Daoy (cell line): ENCODE measurements at places on chromosomes 5 and 9. TPM values are rescaled to one million over a fixed set of nuclear protein-coding genes. Genes with fewer than 3 reads are reported as not detected.

ZNF454 gene
- total RNA-seq: 1.0 and 2.6 TPM in 2 replicates

ARRDC1 gene
- 11.5 and 11.6 TPM in 2 replicates for total RNA-seq

IGIP gene
- total RNA-seq: 1.6 and 1.8 TPM in 2 replicates

PCDHB4 gene
- 0.51 TPM in 2 replicates for total RNA-seq

TOPORS gene
- total RNA-seq: 29.9 and 31.2 TPM in 2 replicates

PCDHGA11 gene
- total RNA-seq: 15.0 TPM in 2 replicates

SMIM33 gene
- not detected in 2 replicates for total RNA-seq

TAS2R1 gene
- not detected in 2 replicates for total RNA-seq

TXNDC8 gene
- total RNA-seq: not detected in 2 replicates

LURAP1L gene
- total RNA-seq: 2.0 and 2.4 TPM in 2 replicates

AOPEP gene
- total RNA-seq: 37.8 and 89.7 TPM in 2 replicates

DNA sequence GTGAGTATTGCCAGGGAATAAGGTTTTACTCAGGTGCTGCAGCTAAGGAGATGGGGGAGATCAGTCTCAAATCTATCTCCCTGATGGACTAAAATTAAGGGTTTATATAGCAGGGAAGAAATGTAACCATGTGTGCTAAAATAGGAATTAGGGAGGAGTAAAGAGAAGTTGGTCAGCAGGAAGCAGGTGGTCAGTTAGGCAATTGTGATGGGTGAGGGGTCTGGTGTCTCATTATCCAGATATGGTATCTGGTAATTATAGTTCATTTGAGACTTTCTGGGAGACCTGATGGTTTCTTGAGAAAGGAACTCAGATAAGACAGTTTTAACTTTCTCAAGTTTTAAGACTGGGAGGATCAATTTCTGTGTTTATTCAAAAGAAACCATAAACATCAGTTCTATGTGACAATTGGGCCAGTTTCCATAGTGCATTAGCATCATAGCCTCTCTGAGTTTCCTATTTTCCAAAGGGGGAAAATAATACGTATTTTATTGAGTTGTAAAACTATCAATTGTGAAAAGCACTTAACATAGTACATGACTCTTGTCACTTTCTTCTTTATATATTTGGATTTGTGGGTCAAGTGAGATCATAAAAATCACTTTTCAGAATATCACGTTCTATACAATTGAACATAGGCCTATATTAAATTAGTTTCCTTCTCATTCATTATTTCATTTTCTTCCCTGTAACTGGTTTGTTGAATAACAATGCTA is 115.9 kb downstream of the ZSWIM6 start:
- DNase-seq: no peak

GRCh38 chr9:104858271-104858670 is 69.7 kb downstream of the ABCA1 start:
- DNase-seq: no peak

DNA sequence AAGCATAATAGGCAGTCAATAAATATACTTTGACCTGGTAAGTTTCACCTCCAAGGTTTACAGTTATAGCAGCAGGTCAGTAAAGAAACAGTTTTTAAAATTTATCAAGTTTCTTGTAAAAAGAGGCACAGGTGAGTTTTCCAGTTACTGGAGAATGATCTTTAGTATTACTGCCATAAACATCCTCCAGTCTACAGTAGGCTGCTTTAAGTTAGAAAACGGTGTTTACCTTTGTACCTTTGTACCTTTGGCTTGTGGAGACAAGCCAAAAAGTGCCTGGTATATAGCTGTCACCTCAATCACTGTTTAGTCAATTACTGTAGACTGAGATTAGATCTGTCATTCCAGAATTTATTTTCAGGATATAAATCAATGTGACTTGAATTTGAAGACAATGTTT is 42.7 kb upstream of the SRFBP1 start:
- DNase-seq: no peak

DNA sequence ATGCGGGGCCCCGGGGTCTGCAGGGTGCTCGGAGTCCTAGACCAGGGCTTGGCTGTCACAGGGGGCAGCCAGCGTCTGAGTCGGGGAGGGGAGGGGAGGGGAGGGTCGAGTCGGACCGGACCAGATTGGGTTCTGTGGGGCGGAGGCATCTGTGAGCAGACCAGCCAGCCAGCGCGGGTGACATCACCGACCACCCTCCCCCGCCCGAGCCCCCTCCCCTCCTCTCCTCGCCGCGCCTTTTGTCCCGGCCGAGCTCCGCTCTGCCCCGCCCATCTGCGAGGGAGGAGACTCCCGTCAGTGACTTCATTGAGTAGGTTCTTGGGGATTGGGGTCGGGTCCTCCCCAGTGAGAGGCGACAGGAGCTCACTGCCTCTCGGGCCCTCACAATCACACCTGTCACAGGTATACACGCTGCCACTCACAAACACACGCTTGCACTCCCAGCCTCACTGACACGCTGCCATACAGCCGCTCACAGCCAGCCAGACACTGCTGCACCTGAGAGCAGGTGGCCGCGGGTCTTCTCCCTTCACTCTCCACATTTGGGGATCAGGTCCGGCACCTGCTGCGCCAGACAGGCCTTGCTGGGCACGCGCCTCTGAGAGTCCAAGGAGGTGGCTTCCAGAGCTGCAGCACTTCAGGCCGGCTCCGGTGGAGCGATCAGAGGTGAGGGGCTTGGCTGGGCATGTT is 546 bp downstream of the DNAJB5 start:
- DNase-seq: peak; percentile 71

DNA sequence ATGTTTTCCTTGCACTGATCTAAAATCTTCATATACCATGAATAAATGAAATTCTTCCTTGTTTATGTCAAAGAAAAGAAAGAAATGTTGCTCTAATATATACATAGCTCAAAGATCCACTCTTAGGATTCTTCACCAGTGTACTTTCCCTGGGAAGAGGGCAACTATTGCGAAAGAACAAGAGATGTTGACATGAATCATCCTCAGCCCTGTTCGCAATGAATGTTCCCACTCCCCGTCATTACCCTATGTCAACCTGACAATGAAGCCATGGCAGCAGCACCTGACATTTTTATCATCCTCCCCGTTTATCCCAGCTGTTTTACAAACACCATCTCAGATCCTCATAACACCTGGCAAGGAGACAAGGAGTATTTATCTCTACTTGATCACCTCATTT is 409.1 kb upstream of the GRIA1 start:
- DNase-seq: no peak

DNA sequence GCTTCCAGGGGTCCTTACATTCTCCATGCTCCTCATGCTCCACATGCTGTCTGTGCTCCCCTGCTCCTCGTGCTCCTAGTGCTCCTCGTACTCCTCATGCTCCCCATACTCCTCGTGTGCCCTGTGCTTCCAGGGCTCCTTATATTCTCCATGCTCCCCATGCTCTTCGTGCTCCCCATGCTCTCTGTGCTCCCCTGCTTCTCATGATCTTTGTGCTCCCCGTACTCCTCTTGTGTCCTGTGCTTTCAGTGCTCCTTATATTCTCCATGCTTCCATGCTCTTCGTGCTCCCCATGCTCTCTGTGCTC is 51.9 kb downstream of the TRIP13 start:
- DNase-seq: no peak

DNA sequence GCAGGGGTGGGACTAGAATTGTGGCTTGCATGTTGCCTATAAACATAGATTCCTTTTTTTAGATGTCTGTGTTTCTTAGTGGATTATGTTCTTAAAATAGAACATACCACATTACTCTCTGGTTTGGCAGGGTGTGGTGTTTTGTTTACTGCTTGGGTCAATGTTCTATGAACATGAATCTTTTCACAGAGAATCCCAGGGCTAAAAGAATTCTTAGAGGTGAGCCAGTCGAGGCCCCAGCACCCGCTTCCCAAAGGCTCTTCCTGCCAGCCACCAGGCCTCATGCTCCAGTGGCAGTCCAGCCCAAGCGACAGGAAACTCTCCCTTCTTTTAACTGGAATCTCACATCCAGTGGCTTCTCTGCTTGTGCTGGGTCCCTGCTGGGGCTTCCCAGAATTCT is 126.6 kb downstream of the C9orf152 start:
- DNase-seq: no peak

DNA sequence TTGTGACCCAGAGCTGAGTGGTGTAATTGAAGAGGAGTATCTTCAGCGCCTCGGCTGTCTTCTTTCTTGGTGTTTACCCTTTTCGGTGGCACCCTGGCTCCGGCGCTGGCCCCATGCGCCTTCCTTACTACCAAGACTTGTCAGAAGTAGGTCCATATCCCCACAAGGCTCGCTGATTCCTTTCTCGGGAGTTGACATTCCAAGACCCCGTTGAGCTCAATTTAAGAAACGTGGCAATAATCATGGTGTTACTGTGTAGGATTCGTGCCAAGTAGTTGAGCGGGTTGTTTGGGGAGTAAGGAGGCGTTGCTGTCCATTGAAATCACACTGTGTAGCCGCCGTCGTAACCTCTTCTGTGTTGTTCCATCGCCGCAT is 795 bp downstream of the NDUFAF2 start:
- peak; percentile 52 for DNase-seq

DNA sequence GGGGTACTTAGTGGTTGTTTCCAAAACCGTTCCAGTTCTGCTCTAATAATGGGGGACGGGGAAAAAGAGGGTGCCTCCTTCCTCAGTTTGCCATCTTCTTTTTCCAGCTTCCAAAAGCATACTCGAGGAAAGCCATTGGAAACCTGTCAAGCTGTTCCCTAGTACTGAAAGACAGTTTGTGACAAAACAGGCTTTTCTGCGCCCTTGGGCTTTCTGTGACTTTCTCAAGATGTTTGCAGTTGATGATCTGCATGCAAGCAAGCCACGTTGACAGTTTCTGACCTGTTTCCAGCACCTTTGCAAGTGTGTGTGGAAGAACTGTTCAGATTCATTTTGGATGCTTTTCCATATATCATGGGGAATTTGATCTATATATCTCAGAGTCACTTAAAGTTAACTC is 26.7 kb upstream of the PALM2AKAP2 start:
- DNase-seq: no peak

DNA sequence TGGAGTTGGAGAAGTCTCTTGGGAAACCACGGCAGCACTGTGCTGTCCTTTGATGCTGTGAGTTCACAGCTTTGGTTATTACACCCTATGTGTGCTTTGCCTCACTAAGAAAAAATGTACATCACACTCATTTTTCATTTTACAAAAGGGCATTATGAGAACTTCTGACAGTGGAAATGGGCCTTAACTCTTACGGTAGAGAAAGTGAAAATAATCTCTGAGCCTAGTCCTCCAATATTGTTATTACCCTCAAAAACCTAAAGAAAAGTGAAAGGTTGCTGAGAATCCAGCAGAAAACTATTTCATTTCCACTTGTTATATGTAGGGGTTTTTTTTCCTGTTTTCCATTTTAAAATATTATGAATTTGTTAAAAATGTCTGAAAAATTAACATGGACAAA is 8.2 kb upstream of the OR13D1 start:
- DNase-seq: no peak

DNA sequence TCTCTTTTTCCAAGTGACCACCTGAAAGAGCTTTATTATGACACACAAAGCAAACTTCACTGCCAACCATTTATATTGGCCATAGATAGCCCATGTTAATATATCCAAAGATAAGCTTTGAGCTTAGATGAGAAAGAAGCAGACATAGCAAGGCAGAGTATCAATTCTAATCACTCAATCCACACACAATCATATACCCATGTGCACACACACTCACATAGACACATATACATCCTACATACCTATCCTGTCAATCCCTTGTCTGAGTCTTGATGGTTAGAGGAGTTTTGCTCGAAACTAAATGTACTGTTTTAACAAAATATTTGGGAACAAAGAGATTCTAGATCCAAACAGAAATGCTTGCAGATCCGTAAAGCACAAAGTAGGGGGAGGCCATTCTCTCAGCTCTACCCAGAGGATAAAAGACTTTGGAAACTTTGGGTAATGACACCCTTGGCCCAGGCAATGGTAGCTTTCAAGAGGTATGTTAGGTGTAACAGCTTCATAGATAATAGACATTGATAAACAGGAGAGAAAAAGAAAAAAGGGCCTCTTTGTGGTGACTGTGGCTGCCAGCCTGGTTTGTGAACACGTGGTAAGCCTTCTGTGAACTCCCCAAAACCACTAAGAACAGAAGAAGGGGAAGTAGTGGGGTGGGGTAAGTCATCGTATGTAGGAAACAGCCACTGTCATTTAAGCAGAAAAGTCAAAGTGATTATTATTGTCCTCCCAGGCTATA is 121.6 kb downstream of the TLR4 start:
- no peak for DNase-seq

DNA sequence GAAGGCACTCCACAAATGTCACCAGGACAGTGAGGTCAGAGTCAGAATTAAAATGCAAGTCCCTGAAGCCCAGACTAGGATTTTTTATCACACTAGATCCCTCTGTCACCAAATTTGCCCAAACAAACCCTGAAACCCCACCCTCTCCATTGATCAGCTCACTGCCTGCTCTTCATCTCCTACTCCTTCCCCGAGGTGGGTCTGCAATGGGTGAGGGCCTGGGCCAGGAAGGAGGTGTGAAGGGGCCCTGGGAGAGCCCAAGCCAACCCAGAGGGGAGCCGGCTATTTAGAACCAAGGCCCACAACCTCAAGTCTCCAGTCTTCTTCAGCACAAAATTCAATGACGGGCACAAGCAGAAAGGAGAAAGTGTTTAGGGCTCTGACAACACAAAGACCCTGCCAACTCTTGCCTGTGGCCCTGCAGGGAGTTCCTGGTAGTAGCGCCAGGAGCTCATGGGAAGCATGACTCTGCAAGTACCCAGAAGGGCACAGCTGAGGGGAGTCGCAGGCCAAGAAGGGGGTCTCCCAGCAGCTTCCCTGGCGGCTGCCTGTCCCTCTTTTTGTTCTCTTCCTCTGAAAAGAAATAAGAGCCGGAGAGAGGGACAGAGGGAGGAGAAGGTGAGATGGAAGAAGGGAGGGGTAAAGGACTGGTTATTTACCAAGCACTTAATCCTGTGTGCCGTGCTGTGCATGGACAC is 5.5 kb downstream of the FOXI1 start:
- DNase-seq: no peak

GRCh38 chr5:51860532-51861018 is 477.3 kb downstream of the ISL1 start:
- no peak for DNase-seq

- no peak for DNase-seq
These were observed 72.8 kb upstream of the PPARGC1B start for GRCh38 chr5:149657324-149657723.

DNA sequence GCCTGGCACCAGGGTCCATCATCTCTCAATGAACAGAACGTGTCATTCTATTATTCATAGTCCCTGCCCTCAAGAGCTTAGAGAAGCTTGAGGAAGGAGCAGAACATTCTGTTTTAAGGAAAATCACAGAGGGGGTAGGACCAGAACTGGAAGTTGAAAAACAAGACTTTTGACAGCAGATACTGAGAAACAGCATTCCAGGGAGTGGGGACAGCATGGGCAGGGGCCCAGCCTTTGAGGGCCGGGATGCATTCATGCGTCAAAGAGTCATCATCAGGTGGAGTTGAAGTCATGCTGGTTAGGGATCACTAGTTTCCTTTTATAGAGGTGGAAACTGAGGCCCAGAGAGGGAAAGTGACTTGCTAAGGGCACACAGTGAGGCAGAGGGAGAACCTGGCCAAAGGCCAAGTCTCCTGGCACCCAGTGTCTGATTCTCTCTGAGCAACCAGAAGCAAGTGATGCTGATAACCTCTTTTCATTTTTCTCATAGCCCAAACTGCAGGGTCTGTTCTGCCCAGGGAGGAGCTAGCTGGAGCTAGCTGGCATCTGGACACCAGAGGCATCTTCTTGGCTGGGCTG is 41.5 kb upstream of the STXBP1 start:
- DNase-seq: peak; percentile 18

GRCh38 chr9:129040113-129040643 is 3.8 kb downstream of the MIGA2 start:
- no peak for DNase-seq

- no peak for DNase-seq
These were observed 12.2 kb downstream of the TRAF1 start for GRCh38 chr9:120914396-120914795.
